ENCODE measurements at places on chromosomes 2 and 18.

DNA sequence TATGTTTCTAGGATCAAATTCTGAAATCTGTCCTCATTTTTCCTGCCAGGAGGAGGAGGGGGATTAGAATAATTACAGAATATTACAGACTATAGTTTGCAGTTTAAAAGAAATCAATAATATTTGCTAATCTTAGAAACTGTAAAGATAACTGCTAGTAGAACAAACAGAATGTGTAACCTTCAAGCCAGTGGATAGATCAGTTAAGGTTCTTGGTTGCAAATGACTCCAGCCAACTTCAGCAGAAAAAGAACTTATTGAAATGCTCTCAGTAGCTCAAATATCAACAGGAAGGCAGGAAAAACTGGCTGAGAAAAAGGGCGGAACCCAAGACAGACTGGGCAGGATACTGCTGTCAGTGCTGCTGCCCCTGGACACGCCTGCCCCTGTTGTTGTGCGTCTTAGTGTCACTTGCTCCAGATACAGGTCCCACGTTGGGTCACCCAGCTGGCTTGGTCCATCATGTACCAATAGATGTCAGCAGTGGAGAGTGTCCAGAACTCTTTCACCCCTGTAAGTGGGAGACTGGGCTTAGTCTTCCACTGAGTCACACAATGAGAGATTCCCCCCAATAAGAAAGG is 10.2 kb downstream of the NMUR1 start:
- DNase-seq: no peak

DNA sequence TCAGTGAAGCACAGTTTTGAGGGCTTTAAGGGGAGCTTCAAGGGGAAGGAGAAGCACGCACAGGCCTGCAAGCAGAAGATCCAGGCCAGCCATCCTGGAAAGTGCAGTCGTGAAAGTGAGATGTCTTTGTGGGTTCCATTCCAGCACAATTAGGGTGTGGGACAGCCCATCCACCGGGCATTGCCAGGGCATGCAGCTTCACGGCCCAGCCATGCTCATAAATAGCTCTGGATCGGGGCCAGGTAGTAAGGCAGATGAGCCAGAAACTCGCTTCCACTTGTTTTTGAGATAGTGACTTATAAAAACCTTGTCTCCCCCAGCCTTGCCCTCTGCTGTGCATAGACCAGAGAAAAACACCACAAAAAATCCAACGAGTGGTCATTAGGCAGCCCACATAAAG is 21.0 kb downstream of the KDSR start:
- DNase-seq: no peak

DNA sequence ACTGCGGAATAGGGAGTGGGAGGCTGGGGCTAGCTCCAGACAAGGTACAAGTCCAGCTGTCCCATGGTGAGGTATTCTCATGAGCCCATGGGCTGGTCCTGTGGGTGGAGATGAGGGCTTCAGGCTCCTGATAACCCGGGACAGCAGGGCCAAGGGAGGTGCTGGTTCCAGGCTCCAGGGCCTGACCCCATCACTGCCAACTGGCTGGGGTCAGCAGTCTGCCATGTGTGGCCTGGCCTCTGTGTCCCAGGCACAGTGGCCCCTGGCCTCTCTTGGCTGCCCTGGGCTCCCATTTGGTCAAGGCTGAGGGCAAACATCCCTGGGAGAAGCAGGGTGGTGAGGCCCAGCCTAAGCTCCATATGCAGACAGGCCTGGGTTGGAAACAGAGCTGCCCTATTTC is 966 bp upstream of the OXER1 start:
- DNase-seq: no peak

GRCh38 chr2:158457092-158457825 is 507 bp downstream of the PKP4 start:
- peak; percentile 66 for DNase-seq

DNA sequence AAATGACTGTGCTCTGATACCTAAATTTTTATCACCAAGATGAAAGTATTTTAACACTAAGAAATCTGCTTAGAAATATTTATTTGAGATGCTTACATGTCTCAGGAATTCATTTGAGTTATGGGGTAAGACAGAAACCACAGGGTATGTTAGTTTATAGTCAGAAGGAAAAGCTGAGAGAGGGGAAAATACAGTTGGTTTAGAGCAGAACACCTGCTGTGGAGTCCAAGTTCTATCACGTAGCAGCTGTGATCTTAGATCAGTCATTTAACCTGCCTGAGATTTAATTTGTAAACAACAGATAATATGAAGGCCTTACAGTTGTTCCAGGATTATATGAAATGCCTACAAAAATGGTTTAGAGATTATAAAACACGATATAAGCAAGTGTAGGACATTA is 29.0 kb downstream of the PDE6D start:
- DNase-seq: no peak

GRCh38 chr18:60978338-60978737 is 354.9 kb upstream of the CDH20 start:
- DNase-seq: no peak
